NCI-H187 (cell line): ENCODE measurements at places on chromosomes 6 and 20.

DNA sequence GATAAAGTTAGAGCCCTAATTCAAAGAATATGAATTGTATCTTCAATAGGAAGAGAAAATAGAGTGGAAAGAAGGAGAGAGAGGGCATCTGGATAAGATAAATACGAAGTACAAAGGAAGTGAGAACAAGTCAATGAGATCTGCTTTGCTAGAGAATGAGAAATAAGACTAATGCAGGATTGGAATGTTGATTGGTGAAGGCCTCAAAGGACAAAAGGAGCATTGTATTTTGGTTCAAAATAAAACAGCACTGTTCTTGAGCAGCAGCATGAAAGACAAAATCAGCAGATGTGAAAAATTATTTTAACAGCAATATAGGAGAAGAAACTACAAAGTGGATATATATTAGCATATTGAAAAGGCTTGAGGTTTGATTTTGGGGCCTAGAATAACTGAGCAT is 5.1 kb upstream of the TMEM244 start:
- DNase-seq, result no peak

DNA sequence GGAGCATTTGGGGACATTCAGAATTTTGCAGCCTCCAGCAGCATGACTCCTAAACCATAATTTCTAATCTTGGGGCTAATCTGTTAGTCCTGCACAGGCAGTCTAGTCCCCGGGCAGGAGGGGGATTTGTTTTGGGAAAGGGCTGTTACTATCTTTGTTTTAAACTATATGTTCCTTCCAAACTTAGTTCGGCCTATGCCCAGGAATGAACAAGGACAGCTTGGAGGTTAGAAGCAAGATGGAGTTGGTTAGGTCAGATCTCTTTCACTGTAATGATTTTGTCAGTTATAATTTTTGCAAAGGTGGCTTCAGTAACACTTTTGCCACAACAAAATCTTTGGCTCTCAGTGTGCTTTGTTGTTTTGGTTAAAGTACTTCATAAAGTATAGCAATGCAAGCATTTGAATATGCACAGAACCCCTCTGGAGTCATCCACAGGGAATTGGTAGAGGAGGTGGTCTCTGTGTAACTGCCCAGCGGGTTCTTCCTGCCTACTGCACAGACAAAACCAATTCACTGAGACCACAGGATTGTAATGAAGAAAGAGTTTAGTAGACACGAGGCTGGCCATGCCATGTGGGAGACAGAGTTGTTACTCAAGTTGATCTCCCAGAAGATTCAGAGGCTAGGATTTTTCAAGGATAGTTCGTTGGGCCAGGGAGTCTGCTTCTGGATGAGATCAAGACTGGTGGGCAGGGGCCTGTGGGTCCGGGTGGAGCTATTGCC is 224.1 kb upstream of the MYLIP start:
- DNase-seq, result no peak

DNA sequence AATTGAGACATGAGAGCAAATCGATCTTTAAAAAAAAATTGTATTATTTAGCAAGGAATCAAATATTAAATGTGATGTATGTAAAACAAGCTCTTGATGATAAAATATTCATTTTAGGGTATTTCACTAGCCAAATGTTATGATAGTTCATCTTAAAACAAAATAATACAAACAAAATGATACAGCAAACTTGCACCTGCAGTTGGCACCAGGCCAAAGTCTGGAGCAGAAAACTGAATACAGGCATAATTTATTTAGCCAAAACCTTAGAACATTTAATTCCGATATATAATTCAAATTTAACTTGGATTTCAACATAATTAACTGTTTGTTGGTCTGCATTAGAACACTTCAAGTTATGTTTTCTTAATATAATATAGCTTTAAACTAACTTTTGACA is 60.9 kb downstream of the EPHA7 start:
- no peak for DNase-seq

DNA sequence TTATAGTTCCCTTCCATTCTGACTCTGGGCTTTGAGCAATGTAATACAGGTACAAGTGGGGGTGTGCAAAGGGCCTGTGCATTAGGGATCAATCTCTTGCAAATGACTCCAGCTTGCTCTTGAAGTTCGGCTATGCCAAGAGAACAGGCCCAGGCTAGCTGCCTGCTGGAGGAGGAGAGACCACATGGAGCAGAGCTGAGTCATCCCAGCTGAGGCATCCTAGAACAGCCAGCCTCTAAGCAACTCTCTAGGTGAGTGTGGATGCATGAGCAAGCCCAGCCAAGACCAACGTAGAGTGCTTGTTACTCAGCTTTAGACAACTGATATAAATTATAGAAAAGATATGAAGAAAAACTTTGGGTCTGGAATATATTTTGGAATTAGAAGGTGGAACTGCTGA is 47.6 kb upstream of the RBM24 start:
- DNase-seq, result no peak

- DNase-seq, result no peak
Measured at GRCh38 chr20:20447196-20447595, 79.3 kb downstream of the INSM1 start.

DNA sequence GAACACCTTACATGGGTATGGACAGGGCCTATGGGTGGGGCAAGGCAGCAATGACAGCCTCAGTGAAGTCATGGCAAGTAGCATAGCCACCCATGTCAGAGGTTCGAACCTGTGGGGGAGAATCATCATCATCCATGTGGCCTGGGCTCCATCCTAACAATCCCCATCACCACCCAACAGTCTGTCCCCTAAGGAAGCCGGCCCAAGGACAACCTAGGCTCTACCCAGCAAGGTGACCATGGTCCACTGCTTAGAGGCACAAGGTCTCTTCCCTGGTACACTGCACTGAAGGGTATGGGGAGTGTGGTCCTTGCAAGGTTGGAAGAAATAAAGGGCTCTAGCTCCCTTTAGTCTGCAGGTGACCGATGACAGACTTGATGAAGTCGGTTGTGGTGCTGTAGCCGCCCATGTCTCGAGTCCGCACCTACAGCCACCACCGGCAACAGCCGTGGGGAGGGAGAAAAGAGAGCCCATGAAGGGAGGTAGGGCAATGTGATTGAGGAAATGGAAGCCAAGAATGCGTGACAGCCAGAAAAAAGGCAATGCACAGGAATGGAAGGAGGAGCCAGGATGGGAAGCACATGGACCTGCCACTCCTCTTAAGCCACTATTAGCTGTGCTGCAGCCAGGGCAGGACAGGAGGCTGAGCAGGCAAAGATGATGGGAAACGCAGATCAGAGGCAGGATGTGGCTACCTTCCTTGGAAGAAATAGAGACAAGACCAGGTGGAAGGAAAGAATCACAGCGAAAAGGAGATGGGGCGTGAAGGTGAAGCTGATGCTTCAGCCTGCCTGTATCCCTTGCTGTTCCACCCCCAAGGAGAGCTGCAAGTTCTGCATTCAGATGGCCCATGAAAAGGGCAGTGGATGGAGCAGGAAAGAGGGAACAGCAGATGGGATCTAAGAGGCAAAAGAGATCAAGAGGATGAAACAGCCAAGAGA is 5.3 kb downstream of the IDH3B start:
- no peak for DNase-seq

GRCh38 chr6:142002825-142003405 is 129.8 kb upstream of the GJE1 start:
- DNase-seq, result no peak

GRCh38 chr20:57293995-57294394 is 27.6 kb upstream of the BMP7 start:
- no peak for DNase-seq

GRCh38 chr6:56688521-56688920 is 45.8 kb upstream of the DST start:
- no peak for DNase-seq

DNA sequence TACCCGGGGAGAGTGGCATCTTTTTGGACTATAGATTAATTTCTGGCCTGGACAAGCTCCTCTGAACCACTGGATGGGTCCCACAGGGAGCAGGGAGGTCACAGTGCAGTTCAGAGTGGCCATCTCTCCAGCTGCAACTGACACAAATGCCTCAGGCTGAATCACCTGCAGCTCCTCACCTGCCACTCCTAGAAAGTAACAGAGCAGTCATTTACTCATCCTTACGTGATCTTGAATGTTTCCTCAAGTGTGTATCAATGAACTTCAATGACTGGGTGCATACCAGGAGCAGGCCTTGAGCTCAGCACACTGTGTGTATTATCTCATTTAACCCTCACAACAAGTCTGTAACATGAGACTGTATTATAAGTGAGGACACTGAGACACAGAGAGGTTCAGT is 40.0 kb upstream of the SIRPG start:
- no peak for DNase-seq

GRCh38 chr6:110517601-110518281 is 41.3 kb upstream of the SLC22A16 start:
- no peak for DNase-seq

DNA sequence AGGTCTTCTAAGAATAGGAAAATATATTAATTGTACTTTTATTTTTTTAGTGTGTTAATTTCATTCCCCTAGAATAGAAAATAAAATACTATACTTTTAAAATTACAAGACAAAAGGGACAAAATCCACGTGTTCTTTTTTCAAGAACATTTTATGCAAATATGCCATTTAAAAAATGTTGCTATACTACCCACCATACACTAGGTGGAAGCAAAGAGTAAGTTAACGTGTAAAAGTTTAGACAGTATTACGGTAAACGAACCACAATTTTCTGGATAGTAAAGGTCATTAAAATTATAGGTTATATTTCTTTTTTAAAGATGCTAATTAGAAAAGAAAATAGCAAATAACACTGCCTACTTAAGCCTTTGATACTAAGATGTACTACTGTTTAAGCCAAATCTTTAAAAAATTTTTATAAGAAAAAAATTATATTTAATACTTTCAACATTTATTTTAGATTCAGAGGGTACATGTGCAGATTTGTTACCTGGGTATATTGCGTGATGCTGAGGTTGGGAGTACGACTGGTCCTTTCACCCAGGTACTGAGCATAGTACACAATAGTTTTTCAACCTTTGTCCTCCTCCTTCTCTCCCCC is 287.6 kb downstream of the PHF3 start:
- no peak for DNase-seq

- DNase-seq, result no peak
Measured at GRCh38 chr20:35587436-35587835, 28.2 kb upstream of the SPAG4 start.

DNA sequence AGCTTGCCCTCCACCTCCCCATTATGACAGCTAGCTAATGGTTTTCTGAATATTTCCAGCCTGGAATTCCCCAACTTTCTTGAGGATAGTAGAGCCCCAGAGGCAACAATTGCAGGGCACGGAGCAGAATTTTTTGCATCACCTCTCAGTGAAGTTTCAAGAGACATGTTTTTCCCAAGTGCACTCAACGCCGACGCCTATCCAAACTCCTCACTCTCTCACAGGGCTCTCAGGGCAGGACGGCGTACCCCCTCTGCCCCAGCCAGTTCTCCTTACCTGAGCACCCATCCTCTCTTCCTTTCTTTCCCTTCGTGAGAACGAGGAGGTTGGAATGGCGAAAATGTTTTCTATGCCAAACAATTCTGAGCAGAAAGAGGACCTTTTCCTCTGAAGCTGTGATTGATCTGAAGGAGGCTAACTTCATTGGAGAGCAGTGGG is 83.1 kb upstream of the FOXQ1 start:
- no peak for DNase-seq

DNA sequence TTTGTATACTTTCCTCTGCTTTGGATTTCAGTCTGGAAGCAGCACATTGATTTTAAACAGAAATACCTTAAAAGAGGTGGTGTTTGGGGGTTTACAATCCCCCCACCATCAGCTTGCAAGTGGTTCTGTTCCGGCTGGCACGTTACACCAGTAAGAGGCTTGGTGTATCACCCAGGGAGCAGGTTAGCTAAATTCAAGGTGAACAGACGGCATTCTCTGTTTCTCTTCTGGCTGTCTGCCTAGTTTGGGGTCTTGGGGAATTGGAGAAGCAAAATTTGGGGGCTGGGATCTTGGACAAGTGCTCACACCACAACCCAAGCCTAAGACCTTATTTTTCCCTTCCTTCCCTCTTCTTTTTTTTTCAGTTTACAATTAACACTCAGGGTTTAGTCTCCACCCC is 7.5 kb upstream of the APCDD1L start:
- DNase-seq, result no peak

DNA sequence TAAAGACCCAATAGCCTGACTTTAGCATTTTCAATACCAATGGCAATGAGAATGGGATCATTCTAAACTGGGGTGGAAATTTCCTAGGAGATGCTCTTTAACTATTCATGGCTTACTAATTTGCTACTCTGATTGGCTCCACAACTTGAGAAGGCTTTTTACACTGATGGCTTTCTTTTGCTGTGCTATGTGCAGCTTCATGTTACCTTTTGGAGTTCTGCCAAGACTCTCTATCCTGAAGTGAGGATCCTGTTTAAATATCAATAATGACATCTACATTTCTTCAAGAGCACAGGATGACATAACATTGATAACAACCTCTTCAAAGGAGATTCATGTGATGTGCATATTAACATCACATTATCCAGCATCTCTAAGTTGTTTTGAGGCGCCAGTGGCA is 43.4 kb upstream of the SIRPG start:
- no peak for DNase-seq

DNA sequence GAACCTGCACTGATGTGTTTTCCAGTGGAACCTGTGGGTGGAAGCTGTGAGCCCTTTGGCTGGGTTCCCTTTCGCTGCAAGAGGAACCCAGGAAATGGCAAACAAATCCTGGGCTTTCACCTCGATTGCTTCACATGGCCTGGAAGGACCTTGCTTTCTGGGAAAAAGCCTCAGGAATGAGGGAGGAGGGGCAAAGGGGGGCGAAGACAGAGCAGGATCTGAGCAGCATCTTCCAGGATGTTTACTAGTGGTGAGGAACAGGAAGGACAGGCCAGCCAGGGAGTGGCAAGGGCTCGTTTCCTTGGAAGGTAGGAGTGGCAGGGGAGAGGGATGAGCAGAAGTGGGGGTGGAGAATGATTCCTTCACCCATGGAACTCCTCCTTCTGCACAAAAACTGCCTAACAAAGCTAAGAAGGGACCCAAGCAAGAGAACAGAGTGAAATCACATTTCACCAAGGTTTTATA is 5.9 kb downstream of the SLC2A10 start:
- no peak for DNase-seq

- DNase-seq, result no peak
Measured at GRCh38 chr20:61385296-61385695, 133.2 kb downstream of the CDH4 start.

- no peak for DNase-seq
Measured at GRCh38 chr6:156691018-156691417, 86.2 kb upstream of the ARID1B start.

- no peak for DNase-seq
Measured at GRCh38 chr6:20572940-20573339, 38.7 kb downstream of the CDKAL1 start.

GRCh38 chr6:37371154-37372083 is 17.6 kb downstream of the RNF8 start:
- DNase-seq, result peak; percentile 16

GRCh38 chr20:63773571-63774241 is 34.1 kb downstream of the SLC2A4RG start:
- no peak for DNase-seq

DNA sequence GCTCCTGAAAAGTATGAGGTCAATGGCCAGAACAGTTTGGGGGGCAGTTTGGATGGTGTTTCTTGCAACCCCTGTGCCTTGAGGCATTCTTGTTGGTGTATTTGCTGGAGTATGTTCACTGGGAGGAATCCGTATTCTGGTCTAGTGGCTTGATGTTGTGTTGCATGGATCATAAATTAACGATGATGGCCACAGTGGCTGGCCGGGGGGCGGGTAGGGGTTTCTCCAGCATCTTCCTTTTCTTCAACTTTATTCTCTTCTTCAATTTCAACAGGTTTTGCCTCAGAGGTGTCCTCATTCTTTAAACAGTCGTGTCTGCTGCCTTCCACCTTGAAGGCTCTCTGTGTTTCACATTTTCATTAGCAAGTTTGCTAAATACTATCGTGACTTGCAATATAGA is 43.0 kb upstream of the THBS2 start:
- no peak for DNase-seq
